CD4-positive, alpha-beta T cell treated with Interleukin-10 for 1 hour (primary cell): ENCODE measurements at places on chromosomes 12 and 14.

- no peak for DNase-seq
Measured at GRCh38 chr12:94047781-94048567, 100.4 kb upstream of the PLXNC1 start.

DNA sequence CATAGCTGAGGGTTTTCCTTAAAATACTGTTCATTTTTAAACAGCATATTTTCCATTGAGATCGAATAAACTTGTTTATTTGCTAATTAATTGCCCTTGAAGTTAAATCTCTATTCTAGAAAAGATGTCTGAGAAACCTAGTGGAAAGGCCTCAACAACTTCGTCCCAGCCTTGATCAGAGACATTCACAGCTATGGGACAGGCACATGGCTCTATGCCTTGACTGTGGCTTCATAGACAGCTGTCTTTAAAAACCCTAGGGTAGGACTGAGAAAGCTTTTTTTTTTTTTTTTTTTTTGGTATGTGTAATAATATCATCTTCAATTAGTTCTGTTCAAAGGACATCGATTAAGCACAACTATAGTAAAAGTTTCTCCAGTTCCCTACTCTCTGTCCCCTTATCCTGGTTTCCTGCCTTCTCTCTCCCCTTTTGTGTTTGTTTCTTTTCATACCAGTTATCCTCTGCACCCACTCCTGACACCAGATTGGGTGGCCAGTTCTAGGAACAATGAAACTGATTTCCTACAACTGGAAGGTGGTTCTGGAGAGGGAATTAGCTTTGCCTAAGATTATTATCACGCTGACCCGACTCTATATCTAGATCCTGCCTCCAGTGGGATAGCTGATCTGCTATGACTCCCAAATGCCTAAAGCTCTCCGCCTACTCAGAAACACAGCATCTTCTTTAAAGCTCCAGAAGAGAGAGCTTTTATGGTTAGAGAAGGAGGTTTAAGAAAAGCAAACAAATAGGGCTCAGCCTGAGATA lies 20.3 kb downstream of the SOCS2 start:
- no peak for DNase-seq

DNA sequence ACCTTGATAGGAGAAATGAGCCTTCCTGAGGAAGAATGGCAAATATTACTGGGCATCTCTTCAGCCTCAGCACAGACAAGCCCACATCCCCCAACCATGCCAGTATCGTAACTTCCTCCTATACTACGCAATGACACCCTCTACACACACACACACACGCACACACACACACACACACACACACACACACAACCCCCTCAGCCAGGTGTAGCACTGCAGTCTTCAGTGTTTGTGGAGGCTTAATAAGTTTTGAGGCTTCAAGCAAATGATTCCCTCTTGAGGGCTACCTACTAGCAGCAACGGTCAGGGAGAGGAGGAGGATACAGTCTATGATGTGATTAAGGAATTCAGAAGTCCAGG lies 1.6 kb downstream of the DGKA start:
- peak; percentile 76 for DNase-seq

- DNase-seq = no peak
Measured at GRCh38 chr12:83106873-83107272, 420.2 kb downstream of the TMTC2 start.

GRCh38 chr12:122006186-122006926 lies 15.3 kb upstream of the BCL7A start:
- DNase-seq = peak; percentile 19

- DNase-seq = no peak
Measured at GRCh38 chr12:66011731-66012130, 118.8 kb downstream of the LLPH start.

- no peak for DNase-seq
Measured at GRCh38 chr12:28367993-28368392, 177.7 kb downstream of the CCDC91 start.

- peak; percentile 50 for DNase-seq
Measured at GRCh38 chr12:49703647-49704137, 3.5 kb downstream of the FMNL3 start.

- no peak for DNase-seq
Measured at GRCh38 chr14:100802766-100803165, 23.2 kb upstream of the MEG3 start.

GRCh38 chr12:116319898-116320621 lies 42.6 kb upstream of the MED13L start:
- DNase-seq = peak; percentile 6

DNA sequence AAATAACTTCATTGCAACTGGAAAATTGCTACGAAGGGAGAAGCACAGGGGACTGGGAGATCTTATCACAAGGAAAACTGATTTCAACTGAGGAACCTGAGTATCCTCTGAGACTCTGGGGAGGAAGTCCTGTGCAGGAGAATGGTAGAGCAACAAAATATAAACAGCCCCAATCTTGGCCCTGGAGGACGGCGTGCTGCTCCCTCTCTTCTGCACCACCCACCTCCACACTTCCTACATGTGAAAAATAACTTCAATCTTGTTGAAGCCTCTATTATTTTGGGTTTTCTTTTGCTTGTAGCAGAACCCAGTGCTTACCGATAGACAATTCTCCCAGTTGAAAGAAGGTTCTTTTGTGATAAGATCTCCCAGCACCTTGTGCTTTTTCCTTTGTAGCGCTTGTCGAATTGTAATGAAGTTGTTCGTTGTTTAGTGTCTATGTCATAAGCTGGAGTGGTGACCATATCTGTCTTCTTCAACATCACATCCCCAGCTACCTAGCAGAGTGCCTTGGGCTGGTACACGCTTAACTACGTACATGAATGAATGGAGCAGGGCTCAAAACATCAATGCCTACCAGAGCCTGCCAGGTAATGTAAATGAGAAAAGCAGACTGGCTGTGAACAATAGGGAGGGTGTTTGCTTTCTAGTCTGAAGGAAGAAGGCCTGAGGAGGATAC lies 2.8 kb upstream of the CD4 start:
- peak; percentile 43 for DNase-seq

DNA sequence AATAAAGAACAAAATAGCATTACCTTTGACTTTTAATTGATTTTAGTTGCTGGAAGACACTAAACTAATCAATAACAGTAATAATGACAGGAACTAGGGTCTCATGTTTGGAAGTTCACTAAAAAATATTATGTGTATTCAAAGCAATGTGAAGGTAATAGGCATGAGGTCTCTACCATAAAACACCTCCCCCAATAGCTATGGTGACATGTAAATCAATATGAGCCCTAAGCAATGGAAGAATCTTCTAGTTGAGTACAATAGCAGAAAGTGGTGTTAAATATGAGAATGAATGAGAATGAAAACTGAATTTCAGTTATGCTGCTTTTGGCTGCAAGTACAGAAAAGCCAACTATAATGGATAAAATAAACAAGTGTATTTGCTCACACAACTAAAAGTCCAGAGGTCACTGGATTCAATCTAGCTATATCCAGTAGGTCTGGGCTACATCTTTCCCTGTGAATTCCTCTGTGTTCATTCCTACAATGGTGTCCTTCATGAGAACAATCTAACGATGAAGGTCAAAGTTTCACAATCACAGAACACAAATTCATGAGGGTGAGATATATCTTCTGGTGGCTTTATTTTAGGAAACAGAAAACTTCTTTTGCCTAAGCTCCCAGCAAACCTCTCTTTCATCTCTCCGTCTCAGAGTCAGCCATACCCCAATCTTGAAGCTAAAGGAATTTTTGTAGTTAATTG lies 728.0 kb downstream of the FSCB start:
- DNase-seq = no peak

DNA sequence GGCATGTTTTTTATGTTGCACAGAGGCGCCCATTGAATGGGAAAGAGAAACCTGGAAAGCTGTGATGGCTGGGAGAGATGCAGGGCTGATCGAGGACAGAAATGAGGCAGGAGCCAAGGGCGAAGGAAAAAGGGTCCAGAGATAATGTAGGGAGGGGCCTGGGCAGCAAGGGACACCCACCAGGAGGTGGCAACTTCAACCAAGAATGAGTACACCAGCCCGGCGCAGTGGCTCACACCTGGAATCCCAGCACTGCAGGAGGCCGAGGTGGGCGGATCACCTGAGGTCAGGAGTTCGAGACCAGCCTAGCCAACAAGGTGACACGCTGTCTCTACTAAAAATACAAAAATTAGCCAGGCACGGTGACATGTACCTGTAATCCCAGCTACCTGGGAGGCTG lies 4.0 kb downstream of the SSH1 start:
- DNase-seq = no peak

DNA sequence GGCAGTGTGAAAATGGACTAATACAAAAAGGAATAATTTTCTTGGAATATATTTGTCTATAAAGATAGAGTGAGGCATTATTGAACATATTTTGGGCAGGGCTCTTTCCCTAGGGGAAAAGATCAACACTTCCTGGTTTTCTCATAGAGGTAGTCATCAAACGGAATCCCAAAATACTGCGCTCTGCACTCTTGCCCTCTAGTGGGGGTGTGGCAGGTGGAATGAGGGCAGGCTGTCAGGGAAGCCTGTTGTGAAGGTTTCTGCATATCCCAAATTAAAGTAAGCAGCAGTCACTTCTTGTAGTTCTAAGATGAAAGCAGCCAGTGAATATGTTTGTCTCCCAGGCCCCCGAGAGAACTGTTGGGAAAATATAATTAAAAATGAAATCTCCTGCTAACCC lies 666.8 kb upstream of the TMEM132C start:
- DNase-seq = no peak

- no peak for DNase-seq
Measured at GRCh38 chr12:127860536-127860935, 406.4 kb upstream of the TMEM132C start.

DNA sequence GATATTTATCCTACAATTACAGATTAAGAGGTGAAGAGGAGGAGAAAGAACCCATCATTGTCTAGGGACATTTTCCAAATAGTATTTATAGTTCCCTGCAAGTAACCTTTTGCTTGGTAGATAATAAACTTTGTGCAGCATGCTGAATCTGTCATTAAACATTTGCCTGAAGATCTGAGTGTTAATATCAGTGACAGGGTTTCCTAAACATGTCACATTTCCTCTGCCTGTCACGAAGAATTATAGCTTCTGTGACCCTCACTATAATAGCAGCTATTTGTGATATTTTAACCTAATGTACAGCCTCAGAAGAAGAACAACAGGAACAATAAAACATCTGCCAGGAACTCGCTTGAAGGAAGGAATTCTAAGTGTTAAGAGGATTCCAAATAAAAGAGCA lies 350.3 kb downstream of the GXYLT1 start:
- DNase-seq = no peak

GRCh38 chr12:48940181-48940580 lies 14.9 kb upstream of the FKBP11 start:
- no peak for DNase-seq

DNA sequence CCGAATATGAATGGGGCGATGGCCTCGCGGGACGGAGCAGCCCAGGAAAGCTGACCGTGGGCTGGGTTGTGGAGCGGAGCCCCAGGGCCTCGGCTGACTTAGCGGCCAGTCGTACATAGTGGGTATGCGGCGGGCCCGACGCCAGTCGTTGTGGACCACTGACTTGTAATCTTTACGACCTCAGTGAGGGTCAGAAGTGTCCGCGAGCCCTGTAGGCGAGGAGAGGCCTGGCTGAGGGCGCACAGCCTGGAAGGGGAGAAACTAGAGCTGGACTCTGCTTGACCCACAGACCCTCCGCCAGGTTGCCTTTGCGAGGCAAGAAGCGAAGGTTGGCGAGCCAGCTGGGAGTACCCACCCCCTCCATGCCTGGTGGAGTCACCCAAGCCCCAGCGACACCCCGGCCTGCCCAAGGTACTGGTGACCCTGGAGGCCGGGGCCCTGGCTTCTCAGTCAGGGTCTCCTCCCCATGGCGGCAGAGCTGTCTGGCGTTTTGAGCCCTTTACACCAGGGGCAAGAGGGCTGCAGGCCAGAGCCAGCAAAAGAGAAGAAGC lies 15.6 kb upstream of the DYNC1H1 start:
- no peak for DNase-seq

- DNase-seq = no peak
Measured at GRCh38 chr12:2003676-2004112, 563 bp downstream of the DCP1B start.

GRCh38 chr14:72512281-72512680 lies 381.6 kb downstream of the DPF3 start:
- DNase-seq = no peak

- peak; percentile 61 for DNase-seq
Measured at GRCh38 chr12:110577864-110578693, 5.0 kb downstream of the PPTC7 start.

GRCh38 chr12:6696690-6697583 lies 3.7 kb downstream of the PIANP start:
- DNase-seq = no peak

- no peak for DNase-seq
Measured at GRCh38 chr14:91048265-91048664, 12.2 kb downstream of the RPS6KA5 start.

- no peak for DNase-seq
Measured at GRCh38 chr14:65470404-65470880, 57.9 kb downstream of the FUT8 start.

- DNase-seq = no peak
Measured at GRCh38 chr14:46574221-46574977, 77.2 kb downstream of the RPL10L start.

- no peak for DNase-seq
Measured at GRCh38 chr12:26461776-26462175, 266.4 kb downstream of the SSPN start.

- no peak for DNase-seq
Measured at GRCh38 chr14:59215322-59215721, 26.9 kb downstream of the DAAM1 start.

GRCh38 chr12:47910981-47911380 lies 6.2 kb upstream of the VDR start:
- no peak for DNase-seq

DNA sequence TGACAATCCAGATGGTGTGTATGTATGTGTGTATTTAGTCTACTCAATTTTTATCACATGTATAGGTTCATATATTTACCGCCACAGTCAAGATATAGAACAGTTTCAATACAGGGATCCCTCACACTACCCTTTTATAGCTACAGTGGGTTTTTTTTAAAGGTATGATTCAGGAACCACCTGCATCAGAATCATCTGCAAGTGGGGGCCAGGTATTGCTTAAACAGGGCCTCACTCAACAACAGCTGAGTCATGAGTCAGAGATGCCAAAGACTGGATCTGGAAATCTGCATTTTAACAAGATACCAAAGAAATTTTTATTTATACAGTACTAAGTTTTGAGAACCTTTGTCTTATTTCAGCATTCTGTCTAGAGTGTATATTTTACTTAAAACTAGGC lies 117.6 kb downstream of the SLC35F4 start:
- no peak for DNase-seq

DNA sequence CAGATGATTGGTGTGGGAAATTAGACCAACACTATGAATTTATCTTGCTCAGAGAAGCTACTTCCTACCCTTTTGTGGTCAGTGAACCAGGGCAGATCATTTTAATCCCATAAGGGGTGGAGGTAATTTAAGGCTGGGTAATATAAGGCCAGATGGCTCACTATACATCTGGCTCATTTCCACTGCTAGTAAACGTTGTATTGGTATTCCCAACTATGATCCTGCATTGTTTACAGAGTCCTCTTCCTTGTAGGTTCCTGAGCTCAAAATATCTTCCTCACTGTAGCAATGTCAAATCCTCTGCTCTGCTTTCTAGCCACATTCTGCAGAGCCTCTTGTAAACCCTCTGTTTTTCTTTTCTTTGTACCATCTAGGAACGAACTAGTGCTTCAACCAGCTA lies 93.0 kb upstream of the MGAT4C start:
- no peak for DNase-seq

GRCh38 chr14:75141967-75142366 lies 15.1 kb upstream of the NEK9 start:
- DNase-seq = peak; percentile 63
